ENCODE measurements at places on chromosomes 4 and X. TPM values are rescaled to one million over a fixed set of nuclear protein-coding genes. Genes with fewer than 3 reads are reported as not detected.

- DNase-seq = no peak
These were observed 46.8 kb downstream of the CRLF2 start for GRCh38 chrX:1165535-1166196.

- no peak for DNase-seq
These were observed 172.9 kb downstream of the SLC39A8 start for GRCh38 chr4:102172341-102172740.

DMP1 gene
- not detected for total RNA-seq

ATOH1 gene
- not detected for total RNA-seq

DNA sequence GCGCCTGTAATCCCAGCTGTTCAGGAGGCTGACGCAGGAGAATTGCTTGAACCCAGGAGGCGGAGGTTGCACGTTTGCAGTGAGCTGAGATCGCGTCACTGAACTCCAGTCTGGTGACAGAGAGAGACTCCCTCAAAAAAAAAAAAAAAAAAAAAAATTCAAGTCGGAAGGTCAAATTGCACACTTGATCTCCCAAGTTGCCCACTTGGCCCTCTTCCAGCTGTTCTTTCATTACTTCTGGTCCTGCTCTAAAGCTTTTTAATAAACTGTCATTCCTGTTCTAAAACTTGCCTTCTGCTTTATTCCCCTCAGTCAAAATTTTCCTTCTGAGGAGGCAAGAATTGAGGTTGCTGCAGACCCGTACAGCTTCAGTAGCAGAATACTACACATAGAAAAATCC lies 2358.0 kb downstream of the ARAP2 start:
- DNase-seq = no peak

PDZD4 gene
- total RNA-seq = 0.32 TPM

Data from fibroblast of villous mesenchyme (primary cell).